ENCODE measurements at places on chromosomes 1 and 21.

DNA sequence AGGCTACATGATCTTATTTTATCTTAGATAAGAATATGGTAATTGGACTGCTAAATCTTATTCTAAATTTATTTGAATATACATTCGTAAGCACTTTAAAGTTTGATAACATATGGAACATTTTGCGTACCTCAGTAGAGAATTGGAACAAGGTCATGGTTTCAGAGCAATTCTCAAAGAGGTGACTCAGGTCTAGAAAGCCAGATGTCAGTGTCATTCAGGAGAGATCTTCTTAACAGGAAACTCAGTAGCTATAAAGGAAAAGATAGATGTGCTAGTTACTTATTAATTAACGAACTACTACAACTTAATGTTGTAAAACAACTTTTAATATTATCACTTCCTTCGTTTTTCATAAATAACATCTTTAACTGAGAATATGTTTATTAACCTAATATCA is 142.5 kb downstream of the USP25 start:
- DNase-seq = no peak

- DNase-seq = no peak
Observed at GRCh38 chr1:218217040-218217439, 68.1 kb upstream of the RRP15 start.

GRCh38 chr1:225652729-225653462 is at the start of gene ENAH:
Gene ENAH (minus strand): TSS chr1:225653123. CDS start chr1:225652690, 433 bp downstream.
- DNase-seq = peak; percentile 25

- no peak for DNase-seq
Observed at GRCh38 chr21:42452401-42453223, 43.4 kb downstream of the RSPH1 start.

- DNase-seq = no peak
Observed at GRCh38 chr21:37263827-37264600, 3.1 kb downstream of the VPS26C start.

DNA sequence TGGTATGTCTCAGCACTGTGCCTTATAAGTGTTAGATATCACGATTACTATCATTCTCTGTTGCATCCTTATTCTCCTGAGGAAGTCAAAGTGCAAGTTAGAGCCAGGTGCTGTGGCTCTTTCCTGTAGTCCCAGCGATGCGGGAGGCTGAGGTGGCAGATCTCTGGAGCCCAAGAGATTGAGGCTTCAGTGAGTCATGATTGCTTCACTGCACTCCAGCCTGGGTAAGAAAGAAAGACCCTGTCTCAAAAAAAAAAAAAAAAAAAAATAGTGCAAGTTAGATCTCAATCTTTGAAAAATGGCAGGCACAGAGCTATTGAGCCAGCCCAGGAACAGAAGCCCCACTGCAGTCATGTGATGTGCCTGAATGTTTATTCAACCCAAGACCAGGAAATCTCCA is 147.8 kb upstream of the POGK start:
- DNase-seq = no peak

- no peak for DNase-seq
Observed at GRCh38 chr1:168148916-168149315, 12.2 kb upstream of the GPR161 start.

DNA sequence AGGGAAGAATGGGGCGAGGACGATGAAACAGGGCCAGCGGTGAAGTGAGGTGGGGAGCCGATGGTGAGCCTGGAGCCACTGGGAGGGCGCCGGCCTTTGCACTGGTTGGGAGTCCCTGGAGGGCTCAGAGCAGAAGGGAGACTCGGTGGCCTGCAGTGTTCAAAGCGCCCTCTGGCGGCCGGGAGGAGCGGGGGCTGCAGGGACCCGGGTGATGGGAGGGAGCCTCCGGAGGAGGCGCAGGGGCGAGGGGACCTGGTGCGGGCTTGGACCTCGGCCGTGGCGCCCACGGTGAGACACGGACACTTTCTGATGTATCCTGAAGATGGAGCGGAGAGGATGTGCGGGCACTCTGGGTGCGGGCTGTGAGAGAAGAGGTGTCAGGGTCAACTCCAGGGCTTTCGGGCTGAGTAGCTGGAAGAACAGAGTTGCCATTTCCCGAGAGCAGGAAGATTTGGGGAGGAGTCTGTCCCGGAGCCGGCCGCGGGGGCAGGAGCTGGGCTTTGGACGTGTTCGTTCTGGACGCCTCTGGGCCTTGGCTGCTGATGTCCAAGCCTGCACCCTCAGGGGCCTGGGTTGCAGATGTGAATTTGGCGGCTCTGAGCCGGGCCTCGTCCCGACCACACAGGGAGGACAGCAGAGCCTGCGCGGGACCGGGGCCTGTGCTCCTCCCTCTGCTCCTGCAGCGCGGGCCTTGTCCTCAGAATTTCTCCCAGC is 29.7 kb downstream of the HEYL start:
- peak; percentile 6 for DNase-seq

GRCh38 chr1:53448241-53448841 is 10.9 kb upstream of the DMRTB1 start:
- no peak for DNase-seq

GRCh38 chr1:5599541-5599940 is 392.7 kb downstream of the NPHP4 start:
- DNase-seq = no peak

- DNase-seq = no peak
Observed at GRCh38 chr1:27037518-27037917, 24.9 kb upstream of the TENT5B start.

- peak; percentile 67 for DNase-seq
Observed at GRCh38 chr1:246689409-246690008, 34.7 kb upstream of the SCCPDH start.

DNA sequence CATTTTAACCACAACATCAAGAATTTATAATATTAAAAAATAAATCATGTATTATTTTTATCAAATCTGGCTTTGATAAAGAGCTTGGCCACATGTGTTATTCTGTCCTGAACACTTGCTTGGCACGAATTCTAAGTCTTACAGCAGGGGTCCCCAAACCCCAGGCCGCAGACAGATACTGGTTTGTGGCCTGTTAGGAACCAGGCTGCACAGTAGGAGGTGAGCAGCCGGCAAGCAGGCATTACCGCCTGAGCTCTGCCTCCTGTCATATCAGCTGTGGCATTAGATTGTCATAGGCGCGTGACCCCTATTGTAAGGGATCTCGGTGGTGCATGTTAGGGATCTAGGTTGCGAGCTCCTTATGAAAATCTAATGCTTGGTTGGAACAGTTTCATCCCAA is 127.6 kb upstream of the IVNS1ABP start:
- DNase-seq = no peak

- no peak for DNase-seq
Observed at GRCh38 chr21:42233067-42233961, 14.4 kb downstream of the ABCG1 start.

GRCh38 chr1:178143730-178144690 is 50.1 kb downstream of the RASAL2 start:
- peak; percentile 11 for DNase-seq

DNA sequence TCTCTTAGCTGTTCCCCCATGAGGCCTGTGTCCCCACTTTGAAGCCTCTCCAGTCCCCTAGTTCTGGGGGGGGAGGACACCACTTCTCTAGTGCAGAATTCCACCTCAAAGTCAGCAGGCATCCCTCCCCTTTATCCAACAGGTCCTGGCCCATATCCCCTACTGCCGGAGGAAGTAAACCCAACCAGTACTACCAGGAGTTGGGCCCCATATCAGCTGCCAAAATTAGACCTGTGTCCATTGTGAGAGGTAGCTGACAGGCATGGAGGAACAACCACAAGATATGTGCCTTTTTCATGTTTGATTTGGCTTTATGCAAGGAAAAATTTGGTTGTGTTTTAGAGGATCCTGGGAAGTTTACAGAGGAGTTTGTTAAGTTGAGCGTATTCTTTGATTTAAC is 22.1 kb upstream of the SLC6A9 start:
- no peak for DNase-seq

- no peak for DNase-seq
Observed at GRCh38 chr1:94552071-94552586, 10.6 kb upstream of the F3 start.

DNA sequence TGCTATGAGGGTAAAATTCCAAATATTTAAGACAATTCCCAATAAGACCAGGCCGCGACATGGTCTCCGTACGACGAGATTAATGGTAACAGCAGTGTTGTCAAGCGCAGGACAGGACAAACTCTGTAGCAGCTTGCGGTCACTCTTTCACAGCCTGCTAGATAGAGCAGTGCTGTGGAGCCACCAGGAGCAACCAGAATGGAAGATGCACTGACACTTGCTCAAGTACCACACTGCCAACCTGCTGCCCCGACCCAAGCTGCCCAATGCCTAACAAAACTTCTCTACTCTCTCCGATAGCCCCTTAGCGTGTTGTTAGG is 636 bp downstream of the WARS2 start:
- DNase-seq = no peak

DNA sequence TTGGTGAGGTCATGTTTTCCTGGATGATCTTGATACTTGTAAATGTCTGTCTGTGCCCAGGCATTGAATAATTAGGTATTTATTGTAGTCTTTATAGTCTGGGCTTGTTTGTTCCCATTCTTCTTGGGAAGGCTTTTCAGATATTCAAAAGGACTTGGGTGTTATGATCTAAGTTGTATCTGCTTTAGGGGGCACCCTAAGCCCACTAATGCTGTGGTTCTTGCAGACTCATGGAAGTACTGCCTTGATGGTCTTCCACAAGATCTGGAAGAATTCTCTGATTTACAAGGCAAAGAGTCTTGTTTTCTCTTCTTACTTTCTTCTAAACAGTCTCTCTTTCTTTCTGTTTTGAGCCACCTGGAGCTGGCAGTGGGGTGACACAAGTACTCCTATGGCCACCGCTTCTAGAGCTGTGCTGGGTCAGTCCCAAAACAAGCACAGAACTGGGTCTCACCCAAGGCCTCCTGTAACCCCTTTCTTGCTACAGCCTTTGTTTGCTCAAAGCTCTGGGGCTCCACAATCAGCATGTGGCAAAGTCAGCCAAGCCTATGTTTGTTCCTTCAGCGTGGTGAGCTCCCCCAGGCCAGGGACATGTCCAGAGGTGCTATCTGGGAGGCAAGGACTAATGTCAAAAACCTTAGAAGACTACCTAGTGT is 12.6 kb downstream of the VN1R5 start:
- DNase-seq = no peak

DNA sequence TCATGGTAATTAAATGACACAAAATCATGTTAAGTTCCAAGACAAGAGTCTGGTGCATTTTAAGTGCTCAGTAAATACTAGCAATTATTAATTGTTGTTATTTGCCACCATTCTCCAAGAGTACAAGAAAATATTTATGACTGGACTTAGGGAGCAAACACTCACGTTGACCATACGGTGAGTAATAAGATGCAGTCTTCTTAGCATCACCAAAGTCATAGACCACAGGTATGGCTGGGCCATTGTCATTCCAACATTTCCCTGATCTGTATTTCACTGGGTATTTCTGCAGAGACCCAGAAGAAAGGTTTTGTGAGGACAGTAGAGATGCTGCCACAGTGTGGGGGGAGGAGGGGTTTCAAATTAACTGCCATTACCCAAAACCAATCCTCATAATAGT is 4.7 kb downstream of the ITLN2 start:
- no peak for DNase-seq

- DNase-seq = no peak
Observed at GRCh38 chr1:207219979-207220889, 101.2 kb upstream of the CD55 start.

GRCh38 chr21:45152265-45152746 is 77.9 kb downstream of the ADARB1 start:
- DNase-seq = peak; percentile 71

- DNase-seq = no peak
Observed at GRCh38 chr1:3570066-3570986, 41.0 kb downstream of the MEGF6 start.

DNA sequence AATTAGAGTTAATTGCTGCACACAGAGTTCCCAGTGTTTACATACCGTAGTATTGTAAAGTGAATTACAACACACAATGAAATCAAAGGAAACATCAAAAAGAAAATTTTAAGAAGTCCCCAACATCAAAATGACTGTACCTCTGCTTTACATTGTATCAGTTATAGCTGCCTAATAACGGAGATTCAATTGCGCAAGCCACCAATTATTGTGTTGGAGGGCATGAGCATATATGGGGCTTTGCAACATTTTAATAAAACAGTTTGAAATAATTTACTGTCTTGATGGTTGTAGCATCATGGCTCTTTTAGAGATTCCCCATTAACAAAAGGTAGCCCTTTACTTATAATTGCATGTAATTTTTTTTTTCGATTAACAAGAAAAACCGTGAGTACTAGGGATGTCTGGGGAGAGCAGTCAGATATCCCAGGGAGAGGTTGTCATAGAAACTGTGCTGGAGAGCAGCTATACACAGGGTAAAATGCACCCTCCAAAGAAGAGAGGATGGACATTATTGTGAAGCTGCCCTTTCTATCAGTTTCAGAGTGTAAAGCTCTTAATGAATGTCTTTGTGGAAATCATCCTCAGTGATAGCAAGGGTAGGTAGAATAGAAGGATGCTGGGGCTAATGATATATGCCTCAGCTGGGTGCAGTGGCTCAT is 55.9 kb upstream of the BTG3 start:
- no peak for DNase-seq

DNA sequence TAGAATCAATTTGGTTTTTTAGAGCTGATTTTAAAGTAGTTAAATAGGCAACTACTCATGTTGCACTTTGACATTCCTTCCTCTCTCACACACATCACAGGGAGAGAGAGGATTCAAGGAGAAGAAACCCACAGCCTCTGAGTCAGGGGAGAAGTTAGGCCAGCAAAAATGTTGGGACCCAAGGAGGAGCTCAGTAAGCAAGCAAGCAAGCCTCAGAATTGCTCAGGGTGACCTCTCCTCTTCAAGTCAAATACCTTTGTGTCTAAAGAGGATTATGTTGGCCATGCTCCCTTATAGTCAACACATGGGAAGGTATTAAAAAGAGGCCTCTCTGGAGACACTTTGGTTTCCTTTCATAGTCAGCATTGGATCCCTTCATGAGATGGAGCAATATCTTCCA is 80.5 kb upstream of the WARS2 start:
- no peak for DNase-seq

DNA sequence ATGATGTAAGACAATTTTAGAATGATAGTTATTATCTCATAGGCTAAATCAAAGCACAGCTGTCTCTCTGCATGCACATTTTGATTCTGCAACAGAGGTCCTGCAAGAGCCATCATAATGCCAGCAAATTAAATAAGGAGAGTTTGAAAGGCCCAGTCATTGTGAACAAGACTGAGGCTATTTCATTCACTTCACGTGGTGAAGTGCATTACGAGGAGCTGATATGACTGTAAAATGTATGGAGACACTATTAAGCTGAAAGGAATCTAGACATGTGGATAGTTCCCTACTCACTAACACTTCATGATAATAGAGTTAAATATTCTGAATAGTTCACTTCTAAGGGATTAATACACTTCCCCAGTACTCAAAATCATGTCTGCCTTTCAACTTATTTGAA is 299.0 kb downstream of the SMYD3 start:
- DNase-seq = no peak

- no peak for DNase-seq
Observed at GRCh38 chr1:5680600-5680999, 311.6 kb downstream of the NPHP4 start.

GRCh38 chr1:26772687-26773086 is 15.1 kb upstream of the PIGV start:
- DNase-seq = no peak

Data from dermis microvascular lymphatic vessel endothelial cell (primary cell).